ENCODE measurements at places on chromosomes 1 and 21.

- DNase-seq, result no peak
Measured at GRCh38 chr21:31018232-31018631, 20.0 kb downstream of the KRTAP19-8 start.

- DNase-seq, result peak; percentile 43
Measured at GRCh38 chr21:31446226-31446855, 102.3 kb upstream of the TIAM1 start.

- no peak for DNase-seq
Measured at GRCh38 chr1:163535807-163536206, 214.1 kb downstream of the NUF2 start.

GRCh38 chr1:41018018-41018410 lies 3.5 kb downstream of the SLFNL1 start:
- no peak for DNase-seq

GRCh38 chr1:69163241-69163640 lies 404.5 kb upstream of the LRRC7 start:
- DNase-seq, result no peak

DNA sequence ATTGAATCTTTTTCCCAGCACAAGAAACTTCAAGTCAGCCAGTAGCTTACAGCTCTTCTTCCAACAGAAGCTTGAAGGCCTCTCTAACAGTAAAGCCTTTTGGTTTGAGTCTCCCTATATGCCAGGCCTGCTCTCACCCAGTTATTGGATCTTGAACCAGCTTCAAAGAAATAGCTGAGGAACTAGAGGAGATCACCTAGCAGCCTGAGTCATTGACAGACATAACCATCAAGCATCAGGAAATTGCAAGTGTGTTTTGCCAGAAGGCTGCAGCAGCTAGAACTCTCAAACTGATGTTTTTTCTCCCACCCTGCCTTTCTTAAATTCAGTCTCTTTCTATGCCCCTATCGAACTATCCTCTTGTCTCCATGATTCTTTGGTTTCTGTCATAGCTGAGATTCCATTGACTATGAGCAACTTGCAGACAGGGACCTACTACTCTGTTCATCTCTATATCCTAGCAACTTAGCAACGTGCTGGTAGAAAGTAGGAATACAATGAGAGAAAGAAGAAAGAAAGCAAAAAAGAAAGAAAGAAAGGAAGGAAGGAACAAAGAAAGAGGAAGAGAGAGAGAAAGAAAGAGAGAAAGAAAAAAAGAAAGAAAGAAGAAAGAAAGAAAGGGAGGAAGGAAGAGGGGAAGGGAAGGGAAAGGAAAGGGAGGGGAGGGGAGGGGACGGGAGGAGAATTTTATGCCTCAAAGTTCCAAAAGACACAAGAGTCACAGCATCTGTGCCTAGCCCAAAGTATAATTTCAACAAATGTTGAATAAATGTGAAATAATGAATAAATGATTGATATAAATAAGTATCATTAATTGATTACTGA lies 60.0 kb upstream of the FGGY start:
- DNase-seq, result no peak

GRCh38 chr1:58249737-58250586 lies 296.6 kb downstream of the OMA1 start:
- DNase-seq, result no peak

- no peak for DNase-seq
Measured at GRCh38 chr1:177648138-177648537, 321.7 kb downstream of the SEC16B start.

DNA sequence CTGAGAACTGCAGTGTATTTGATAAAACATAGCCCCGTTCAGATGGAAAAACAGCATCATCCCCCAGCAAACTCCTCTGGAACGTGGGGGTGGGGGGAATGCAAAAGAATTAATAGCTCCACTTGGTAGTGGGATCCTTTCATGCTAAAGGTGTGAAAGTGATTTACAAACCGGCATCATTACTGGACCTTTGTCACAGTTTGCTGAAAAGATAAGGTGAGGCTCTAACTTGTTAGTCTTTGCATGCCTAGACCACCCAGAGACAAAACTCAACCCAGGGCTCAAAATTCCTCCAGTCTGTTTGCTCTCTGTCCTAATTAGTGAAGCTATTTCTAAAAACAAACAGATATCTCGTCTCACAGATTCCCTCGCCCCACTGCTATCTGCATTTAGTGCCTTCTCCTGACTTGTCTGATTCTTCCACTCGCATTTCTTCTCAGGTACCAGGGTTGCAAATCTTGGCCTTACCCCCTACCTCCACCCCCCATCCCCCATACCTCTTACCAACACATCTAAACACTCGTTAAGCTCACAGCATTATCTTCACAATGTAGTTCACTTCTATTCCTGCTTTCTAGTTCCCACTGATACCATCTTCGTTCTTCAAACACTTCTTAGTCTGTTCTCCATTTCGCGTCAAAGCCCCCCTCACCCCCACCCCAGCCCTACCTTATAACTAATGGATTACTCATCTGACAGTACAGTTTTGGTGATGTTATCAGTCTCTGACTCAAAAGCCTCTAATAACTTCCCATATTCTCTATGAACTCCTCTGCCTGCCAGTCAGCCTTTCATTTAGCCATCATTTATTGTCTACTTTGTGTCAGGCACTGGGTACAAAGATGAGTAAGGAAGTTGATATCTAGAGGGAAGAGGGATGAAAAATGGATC lies 11.8 kb downstream of the IER5 start:
- DNase-seq, result no peak
